HT1080 (cell line): ENCODE measurements at places on chromosomes 5 and 9. TPM values are rescaled to one million over a fixed set of nuclear protein-coding genes. Genes with fewer than 3 reads are reported as not detected.

Gene IFNA5
- total RNA-seq, result not detected in 2 replicates

Gene ZDHHC11
- total RNA-seq, result 5.3 and 6.9 TPM in 2 replicates

Gene SLC36A2
- total RNA-seq, result not detected in 2 replicates

Gene SPATA24
- 5.9 and 6.7 TPM in 2 replicates for total RNA-seq

Gene ARID3C
- not detected in 2 replicates for total RNA-seq

GRCh38 chr5:170939178-170939577, 77.4 kb downstream of the RANBP17 start:
- DNase-seq, result no peak

DNA sequence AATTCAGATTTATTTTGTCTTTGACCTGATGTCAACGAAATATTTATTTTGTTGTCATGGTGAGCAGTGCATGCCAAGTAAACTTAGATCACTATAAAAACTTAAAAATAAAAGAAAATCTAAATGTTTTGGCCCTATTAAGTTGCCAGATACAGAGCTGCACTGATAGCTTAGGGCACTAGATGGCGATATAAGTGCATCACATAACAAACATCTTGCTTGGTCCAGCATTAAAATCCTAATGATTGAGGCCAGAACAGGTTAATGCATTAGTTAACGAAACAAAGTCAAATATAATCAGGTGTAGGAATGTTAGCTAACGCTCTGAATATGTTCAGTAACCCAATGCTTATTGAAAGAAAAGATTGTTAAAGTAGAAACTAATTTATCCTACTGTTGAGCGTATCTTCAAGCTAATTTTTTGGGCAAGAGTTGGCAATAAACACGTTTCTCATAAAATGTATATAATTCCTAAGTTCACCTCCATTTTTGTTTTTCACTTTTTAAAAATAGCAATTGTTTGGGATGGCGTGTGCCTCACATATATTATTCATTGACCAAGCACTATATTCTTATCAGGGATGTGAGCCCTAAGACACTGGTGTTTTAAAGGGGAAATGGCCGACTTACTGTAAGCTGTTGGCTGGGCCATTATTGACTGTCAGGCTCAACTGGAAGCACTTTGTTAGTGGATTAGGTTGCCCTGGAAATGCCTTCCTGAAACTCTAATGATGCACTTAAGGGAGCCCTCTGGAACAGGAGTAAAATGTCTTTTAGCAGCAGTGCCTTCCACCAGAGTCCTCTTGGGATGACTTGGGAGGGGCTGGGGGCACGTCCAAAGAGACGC, 33.3 kb downstream of the KCTD16 start:
- peak; percentile 48 for DNase-seq

DNA sequence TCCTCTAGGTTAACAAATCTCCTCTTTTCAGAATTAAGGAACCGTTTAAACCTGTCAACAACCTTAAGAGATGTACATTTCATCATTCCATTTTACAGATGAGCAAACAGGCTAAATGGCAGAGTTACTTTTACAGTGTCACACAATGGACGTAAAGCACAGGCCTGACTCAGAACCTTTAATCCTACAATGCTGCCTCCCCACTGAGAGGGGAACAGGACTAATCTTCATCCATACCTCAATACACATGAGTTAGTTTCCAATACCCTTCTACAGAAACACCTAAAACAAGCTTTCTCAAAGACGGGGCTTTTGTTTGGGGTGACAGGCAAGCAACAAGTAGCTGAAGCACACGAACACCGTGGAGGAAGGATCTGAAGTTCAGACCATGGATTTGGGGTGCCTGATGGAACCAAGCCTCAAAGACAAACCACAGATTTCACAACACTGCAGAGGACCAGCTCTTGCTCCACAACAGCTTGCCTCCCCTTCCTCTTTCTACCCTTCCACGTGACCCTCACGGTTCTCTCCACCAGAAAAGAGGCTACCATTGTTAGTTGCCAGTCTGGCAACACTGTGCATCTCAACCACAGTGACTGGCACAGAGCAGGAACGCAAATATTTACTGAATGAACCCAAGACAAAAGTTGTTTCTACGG, 1.8 kb downstream of the RNF130 start:
- DNase-seq, result no peak

GRCh38 chr9:91211919-91212318, 149.8 kb downstream of the AUH start:
- DNase-seq, result no peak

GRCh38 chr9:136208675-136209074, 3.7 kb upstream of the LHX3 start:
- no peak for DNase-seq

GRCh38 chr5:151688436-151688835, 1.7 kb upstream of the SPARC start:
- no peak for DNase-seq
